ENCODE measurements at places on chromosomes 6 and 20.
A peak's percentile ranks its signal among the peaks of the same experiment; 100 is the strongest.

- no peak for DNase-seq
Measured at GRCh38 chr20:62149532-62150309, 6.2 kb downstream of the SS18L1 start.

- DNase-seq: no peak
Measured at GRCh38 chr20:45910670-45911485, 1.1 kb downstream of the PLTP start.

- DNase-seq: no peak
Measured at GRCh38 chr6:5766260-5766659, 240.5 kb downstream of the NRN1 start.

DNA sequence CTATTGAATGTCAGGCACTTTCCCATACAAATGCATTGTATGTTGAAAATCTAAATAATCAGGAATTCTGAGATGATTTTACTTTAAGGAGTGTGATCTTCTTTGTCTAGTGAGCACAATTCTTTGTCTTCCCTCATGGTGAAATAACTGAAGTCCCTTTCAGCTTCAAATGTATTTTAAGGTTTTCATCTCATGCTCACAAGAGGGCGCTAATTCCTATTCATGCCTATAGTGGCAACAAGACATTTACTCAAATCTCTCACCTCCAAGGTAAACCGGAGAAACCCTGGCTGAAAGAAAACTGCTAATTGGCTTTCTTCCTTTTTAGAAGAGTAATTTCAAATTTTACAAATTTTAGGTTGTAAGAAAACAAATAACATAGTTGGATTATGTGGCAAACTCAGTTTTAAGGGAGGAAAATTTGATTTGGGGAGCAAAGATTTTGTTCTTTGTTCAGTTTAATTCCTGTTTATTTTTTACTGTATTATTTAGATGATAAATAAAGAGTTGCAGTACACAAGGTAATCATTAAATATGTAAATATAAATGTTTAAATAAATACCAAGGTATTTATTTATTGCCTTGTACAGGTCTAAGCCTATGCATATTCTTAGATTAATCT is 69.1 kb downstream of the SLC35F1 start:
- peak; percentile 79 for DNase-seq

DNA sequence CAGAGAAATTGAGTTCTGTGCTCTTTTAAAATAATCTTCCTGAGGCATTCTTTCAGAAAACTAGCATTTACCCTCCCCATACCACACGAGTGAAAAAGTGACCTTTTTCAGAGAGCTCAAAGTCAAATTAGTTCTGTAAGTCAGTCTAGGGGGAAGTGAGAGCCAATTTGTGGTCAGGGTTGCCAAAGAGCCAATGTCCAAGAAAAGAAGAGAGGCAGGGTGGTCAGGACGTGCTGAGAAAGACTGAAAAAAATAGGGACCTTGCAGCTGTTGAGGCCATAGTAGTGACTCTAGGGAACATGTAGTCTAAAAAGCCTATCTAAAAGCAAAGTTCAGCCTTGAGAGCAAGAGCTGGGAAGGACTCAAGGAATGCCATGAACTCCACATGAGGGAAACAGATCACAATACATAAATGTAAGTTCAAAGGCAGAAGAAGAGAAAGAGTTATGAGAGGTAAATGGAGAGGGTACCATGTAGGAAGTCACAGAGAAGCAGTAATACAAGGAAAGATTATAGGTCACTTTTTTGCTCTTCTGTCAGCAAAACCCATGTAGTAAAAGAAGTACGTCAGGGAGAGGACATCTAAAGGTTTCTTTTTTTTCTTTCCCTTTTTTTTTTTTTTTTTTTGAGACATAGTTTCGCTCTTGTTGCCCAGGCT is 565.1 kb upstream of the FLRT3 start:
- no peak for DNase-seq
